Glomerular endothelial cell (primary cell): ENCODE measurements at places on chromosomes 3 and 15. TPM values are rescaled to one million over a fixed set of nuclear protein-coding genes. Genes with fewer than 3 reads are reported as not detected.

GYG1 gene
- total RNA-seq = 43.8 and 47.3 TPM in 2 replicates

MUSTN1 gene
- 2.7 TPM in 1 of 2 replicates, not detected in the other for total RNA-seq

ANKRD34C gene
- not detected in 2 replicates for total RNA-seq

GOLGA8H gene
- 0.23 TPM in 1 of 2 replicates, not detected in the other for total RNA-seq

DUOXA1 gene
- not detected in 2 replicates for total RNA-seq

ROPN1 gene
- total RNA-seq = not detected in 2 replicates
